ENCODE measurements at places on chromosomes 6 and 20. TPM values are rescaled to one million over a fixed set of nuclear protein-coding genes. Genes with fewer than 3 reads are reported as not detected.

MKKS gene
- total RNA-seq = 3.9 TPM

TGIF2 gene
- 30.4 TPM for total RNA-seq

MDC1 gene
- total RNA-seq = 10.1 TPM

WFDC10B gene
- not detected for total RNA-seq

AURKA gene
- total RNA-seq = 43.6 TPM

BRD2 gene
- 139 TPM for total RNA-seq

MYLK2 gene
- total RNA-seq = 8.5 TPM

All from vein endothelial cell (primary cell).